H7 (cell line): ENCODE measurements at places on chromosomes 1 and 21. TPM values are rescaled to one million over a fixed set of nuclear protein-coding genes. Genes with fewer than 3 reads are reported as not detected.
A peak's percentile ranks its signal among the peaks of the same experiment; 100 is the strongest.

The GNB1 gene
- total RNA-seq, result 135 and 159 TPM in 2 replicates

The MRPL37 gene
- 268 and 275 TPM in 2 replicates for total RNA-seq

GRCh38 chr1:174569240-174569639 lies 121.5 kb downstream of the GPR52 start:
- peak; percentile 7 for DNase-seq

- DNase-seq, result no peak
Measured at GRCh38 chr21:37367336-37367702, 746 bp downstream of the DYRK1A start.

DNA sequence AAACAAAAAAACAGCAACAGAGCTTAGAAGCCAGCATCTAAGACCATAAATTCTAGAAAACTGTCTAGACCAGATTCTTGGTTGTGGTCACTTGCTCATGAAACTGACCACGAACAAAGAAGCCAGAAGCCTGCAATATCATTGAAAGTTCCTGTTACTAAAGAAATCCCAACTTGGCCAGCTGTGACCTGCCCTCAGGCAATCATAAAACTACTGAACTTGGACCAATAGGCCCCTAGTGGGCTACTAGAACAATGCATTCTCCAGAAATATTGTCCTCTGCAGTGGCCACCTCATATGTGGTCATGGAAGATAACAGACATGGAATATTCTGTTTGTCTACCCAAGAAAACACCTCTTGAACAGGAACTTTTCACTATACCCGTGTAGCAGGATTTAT lies 87.7 kb downstream of the SPATA17 start:
- no peak for DNase-seq

DNA sequence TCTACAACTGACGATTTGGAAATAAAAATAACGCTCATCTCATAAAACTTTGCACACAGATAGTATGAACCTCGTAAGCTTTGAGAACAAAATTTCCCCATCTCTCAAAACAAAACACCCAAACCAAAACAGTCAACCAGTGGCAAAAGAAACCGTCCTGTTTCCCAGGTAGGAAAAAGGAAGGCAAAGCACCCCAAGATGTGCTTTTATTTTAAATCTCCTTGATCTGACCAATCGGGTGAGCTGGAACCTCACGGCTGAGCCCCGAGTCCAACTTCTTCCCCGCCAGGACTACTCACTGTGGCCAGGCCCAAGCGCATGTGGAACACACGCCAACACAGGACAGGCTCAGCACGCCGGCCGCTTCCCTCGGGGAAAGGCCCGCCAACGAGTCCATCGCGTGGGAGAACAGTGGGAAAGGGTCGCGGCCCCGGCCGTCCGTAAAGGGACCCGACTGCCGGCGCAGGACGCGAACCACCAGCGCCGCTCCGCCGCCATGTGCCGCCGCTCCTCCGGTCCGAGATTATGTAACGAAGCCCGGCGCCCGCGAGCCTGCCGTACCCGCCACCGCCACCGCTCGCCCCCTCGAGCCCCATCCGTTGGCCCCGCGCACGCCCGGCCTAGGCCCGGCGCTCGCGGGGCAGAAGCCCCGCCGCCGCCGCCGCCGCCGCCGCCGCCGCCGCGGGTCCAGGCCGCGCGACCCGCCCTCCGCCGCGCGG lies 759 bp downstream of the AHCTF1 start:
- DNase-seq, result peak; percentile 75

DNA sequence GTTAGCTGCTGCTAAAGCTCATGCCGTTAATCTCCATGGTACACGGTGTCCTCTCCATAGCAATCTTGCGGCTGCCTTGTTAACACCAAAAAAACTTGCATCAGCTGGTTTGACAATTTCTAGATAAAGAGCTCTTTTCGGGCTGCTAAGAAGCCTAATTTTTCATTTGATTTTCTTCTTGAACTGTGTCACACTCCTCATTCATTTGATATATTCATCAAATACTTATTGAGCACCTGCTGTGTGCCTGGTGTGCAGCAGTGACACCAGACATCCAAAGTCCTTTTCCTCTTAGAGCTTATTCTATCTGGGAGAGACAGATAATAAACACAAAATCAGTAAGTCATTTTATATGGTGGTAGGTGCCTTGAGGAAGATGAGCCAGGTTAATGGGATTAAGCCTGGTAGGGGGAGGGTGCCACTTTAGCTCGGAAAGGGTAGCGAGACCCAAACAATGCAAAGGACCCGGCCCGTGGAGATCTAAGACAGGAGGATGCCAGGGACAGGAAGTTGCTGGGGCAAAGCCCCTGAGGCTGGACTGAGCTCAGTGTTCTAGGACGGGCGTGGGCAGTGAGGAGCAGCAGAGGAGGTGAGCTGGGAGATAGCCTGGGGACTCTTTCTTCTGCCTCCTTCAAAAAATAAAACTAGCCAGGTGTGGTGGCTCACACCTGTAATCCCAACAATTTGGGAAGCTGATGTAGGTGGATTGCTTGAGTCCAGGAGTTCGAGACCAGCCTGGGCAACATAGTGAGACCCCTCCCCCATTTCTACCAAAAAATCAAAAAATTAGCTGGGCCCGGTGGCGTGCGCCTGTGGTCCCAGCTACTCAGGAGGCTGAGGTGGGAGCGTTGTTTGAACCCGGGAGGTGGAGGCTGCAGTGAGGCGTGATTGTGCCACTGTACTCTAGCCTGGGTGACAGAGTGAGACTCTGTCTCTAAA lies 50.7 kb upstream of the LGALS8 start:
- DNase-seq, result no peak

DNA sequence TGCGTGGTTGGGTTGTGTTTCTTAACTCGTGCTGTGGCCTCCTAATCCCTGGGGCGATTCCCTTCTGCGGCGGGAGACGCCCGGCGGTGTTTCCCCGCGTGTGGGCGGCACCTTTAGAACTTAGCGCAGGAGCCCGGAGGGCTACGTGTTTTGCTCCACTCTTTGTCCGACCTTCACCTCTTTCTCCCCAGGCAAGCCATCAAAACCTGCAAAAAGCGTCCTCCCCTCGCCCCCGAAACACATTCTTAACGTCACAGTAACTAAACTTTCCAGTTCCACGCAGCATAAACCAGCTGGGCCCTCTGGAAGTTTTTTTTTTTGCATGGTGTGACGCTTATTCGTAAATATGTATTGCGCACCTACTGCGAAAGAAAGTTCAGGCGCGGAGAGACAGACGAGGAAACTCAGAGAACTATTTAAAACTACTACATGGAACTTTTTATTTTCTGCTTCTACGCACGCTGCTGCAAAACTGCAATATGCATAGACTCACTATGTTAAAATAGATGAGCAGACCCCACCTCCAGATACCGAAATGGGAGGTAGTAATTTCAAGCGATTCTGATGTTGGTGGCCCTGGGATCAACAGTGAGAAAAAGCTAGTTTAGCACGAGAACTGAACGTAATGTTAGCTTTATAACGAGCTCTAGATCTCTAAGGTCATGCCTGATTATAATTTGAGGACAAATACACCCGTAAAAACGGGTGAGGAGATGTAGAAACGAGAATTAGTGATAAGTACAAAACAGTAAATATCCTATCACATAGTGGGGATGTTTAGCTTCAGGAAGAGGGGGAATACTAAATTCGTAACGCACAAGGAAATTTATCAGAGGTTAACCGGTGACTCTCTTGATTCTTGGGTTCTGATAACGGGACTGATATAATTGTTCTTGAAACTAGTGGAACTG lies 920 bp downstream of the MTR start:
- DNase-seq, result no peak

DNA sequence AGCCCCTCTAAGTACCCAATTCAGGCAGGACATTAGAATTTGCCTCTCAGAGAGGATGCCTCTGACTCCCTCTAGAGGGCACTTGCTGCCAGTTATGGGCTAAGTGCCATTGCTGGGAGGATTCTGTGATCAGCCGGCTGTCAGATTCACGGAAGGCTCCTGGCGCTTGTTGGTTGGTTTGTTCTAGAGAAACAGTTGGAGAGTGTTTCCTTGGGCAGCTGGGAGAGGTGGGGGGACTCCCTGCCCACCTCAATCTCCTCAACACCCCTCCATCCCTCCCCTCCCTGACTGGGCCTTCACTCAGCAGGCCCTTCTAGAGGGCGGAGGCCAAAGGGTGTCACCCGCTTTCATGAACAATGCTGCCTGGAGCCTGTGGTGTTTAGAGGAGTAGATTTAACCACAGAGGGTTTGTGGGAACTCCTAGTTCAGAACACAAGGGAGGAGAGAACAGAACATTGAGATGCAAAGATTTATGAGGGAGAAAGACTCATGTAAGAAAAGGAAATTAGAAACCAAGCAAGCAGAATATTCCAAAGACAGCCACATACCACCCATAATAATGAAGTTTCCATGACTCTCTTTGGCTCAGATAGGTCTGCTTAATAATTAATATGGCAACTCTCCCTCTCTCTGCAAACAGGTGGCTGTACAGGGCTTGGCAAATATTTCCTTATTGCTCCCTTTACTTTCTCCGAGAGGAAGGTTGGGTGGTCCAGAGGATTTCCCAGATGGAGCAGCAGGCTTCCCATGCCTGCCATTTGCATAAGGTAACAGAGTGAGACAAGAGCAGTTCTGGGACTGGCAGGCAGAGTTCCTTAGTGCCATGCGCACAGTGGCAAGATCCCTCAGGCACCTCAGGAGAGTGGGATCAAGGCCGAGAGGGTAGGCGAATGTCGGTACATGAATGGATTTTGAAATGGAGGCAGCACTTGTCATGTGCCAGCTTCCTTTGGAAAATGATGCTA lies 30.0 kb upstream of the ACP6 start:
- peak; percentile 65 for DNase-seq

GRCh38 chr1:95953015-95953414 lies 719.0 kb downstream of the RWDD3 start:
- DNase-seq, result peak; percentile 13

DNA sequence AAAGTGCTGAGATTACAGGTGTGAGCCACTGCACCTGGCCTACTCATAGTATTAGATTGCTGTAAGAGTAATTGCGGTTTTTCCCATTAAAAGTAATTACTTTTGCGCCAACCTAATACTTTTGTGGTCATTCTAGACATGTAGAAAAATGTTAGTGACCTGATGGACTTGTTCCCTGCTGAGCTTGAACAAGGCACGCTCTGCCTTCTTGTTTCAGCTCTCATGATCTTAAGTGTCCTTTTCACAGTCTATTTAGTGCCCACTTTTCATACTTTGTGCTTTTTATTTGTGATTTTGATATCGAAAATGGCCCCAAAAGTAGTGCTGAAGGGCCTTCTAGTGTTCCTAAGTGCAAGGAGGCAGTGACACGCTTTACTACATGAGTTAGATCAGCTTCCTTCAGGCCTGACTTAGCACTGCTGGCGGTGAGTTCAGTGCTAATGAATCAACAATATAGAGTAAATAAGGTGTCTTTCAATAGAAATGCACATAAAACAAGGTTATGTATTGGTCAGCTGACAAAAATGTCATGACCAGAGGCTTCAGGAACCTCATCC lies 5.6 kb upstream of the RD3 start:
- no peak for DNase-seq

GRCh38 chr1:64246294-64246917 lies 43.0 kb downstream of the UBE2U start:
- DNase-seq, result no peak

- no peak for DNase-seq
Measured at GRCh38 chr1:44759077-44759476, 16.3 kb upstream of the RPS8 start.

DNA sequence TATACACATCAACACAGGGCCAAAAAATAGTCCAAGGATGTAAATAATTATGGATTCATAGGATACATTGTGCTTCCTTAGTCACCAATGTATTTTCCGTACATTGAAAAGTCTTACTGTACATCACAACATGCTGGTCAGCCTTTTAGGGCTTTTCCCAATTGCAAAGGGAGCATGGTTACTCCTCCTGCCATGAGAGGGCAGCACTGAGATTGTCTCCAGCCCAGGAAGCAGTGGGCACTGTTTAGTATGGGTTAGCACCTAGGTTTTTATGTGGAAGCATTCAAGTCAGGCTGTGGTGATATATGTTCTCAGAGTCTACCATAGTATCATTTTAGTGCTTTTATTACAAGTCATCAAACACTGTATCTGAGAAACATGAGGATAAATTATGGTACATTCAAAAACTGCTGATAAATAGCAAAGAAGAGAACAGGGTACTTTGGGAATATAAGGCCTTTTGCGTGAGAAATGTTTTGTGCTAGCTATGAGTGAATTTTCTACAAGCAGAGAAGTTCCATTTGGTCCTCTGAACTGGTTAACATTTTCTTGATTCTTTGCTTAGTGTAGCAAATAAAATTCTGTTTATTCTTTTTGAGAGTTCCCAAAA lies 34.0 kb downstream of the ST6GALNAC5 start:
- DNase-seq, result peak; percentile 45

- no peak for DNase-seq
Measured at GRCh38 chr1:160733898-160734297, 5.1 kb upstream of the SLAMF7 start.

GRCh38 chr1:201066986-201067385 lies 43.5 kb upstream of the KIF21B start:
- DNase-seq, result no peak
